ENCODE measurements at places on chromosomes 16 and 17.

DNA sequence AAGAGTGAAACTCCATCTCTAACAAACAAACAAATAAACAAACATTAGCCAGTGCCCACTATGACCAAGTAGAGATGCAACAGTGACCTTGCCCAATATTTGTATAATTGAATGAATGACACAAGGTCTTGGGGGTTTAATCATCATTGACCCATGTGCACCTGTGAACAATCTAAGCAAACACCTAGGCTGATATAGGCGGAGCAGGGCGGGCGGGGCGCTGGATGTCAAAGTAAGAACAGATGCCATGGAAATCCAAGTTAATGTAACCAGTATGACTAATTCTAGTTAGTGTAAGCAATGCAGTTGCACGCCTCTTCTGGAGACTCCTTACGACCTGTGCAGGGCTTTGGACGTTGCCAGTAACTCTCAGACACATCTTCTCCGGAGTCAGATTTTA lies 17.6 kb downstream of the RCVRN start:
- DNase-seq, result no peak

GRCh38 chr16:4489030-4489429 lies 12.8 kb downstream of the HMOX2 start:
- DNase-seq, result no peak

DNA sequence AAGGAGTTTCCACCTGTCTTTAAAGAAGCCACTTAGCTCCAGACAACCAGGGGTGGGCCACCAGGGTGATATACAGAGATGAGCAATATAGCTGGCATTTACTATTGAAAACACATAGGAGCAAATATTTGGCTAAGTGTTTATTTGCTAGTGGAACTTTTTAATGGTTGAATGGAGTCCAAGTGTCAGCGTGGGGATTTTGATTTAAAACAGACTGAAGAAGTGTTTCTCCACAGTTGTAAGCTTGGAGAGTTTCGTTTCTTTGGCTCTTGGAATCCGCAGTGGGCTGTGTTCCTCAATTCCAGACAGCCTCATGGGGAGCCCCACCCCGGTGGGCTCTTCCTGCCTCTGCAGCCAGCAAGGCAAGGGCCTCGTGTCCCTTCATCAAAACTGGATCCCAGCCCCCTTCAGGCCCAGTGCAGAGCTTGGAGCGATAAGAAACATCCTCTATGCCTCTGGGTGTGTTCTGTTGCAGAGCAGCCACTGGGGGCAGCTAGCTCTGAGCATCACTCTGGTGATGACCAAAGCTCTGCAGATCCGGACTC lies 36.1 kb downstream of the NOG start:
- no peak for DNase-seq

DNA sequence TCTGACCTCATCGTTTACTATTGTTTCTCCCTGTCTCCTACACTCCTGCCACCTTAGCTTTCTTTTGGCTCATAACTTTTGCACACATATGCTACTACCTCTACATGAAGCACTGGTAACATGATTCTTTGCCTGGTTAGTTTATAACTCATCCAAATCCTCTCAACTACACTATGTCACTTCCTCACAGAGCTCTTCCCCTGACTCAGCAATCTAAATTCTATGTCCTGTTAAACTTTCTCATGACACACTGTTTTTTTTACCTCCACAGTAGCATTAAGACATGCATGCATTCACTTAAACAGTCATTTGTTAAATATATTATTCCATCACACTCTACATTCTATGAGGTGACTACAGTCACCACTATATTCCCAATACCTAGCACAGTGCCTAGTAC lies 19.7 kb downstream of the APPBP2 start:
- peak; percentile 42 for DNase-seq

- no peak for DNase-seq
These were observed 18.1 kb downstream of the ENDOV start for GRCh38 chr17:80432961-80433550.

DNA sequence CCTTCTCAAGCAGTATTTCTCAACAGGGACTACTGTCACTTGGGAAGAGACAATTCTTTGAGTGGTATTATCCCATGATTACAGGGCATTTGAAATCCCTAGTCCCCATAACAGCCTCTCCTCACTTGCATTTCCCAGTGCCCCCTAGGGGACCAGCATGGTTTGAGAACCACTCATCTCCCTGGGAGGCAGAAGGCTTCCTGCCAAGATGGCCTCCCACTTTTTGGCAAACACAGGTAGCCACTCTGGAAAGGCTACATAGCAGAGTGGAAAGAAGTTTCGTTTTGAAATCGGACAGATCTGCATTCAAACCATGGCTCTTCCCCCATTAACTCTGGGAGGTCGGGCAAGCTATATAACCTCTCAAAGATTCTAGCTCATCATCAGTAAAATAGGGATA lies 256.8 kb downstream of the XYLT1 start:
- DNase-seq, result no peak

GRCh38 chr16:71792176-71792575 lies 16.5 kb downstream of the AP1G1 start:
- no peak for DNase-seq

GRCh38 chr17:49570540-49571242 lies 5.0 kb upstream of the NXPH3 start:
- DNase-seq, result no peak

GRCh38 chr16:87733190-87733589 lies 32.6 kb downstream of the KLHDC4 start:
- DNase-seq, result no peak

- DNase-seq, result peak; percentile 83
These were observed 31.9 kb downstream of the PMP22 start for GRCh38 chr17:15233022-15233805.

- peak; percentile 24 for DNase-seq
These were observed 2.1 kb downstream of the CFAP20 start for GRCh38 chr16:58127033-58127556.

DNA sequence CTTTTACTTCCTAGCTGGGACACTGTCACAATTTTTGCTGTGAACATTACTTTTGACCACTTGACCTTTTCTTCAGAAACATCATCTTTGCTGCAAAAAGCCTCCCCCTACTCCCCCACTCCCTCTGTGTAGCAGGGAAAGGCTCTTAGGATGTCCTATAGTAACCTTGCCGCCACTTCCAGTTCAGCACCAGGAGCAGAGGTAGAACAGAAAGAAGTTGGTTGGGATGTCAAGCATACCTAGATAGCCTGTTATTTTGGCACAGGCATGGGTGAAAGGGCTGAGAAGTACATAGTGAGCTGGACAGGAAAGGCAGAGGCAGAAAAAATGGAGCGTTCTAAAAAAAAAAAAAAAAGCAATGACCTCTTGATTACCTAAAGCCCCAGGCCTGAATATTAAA lies 31.3 kb downstream of the SMIM36 start:
- DNase-seq, result no peak

GRCh38 chr16:85733839-85734170 lies 17.1 kb downstream of the C16orf74 start:
- peak; percentile 63 for DNase-seq

DNA sequence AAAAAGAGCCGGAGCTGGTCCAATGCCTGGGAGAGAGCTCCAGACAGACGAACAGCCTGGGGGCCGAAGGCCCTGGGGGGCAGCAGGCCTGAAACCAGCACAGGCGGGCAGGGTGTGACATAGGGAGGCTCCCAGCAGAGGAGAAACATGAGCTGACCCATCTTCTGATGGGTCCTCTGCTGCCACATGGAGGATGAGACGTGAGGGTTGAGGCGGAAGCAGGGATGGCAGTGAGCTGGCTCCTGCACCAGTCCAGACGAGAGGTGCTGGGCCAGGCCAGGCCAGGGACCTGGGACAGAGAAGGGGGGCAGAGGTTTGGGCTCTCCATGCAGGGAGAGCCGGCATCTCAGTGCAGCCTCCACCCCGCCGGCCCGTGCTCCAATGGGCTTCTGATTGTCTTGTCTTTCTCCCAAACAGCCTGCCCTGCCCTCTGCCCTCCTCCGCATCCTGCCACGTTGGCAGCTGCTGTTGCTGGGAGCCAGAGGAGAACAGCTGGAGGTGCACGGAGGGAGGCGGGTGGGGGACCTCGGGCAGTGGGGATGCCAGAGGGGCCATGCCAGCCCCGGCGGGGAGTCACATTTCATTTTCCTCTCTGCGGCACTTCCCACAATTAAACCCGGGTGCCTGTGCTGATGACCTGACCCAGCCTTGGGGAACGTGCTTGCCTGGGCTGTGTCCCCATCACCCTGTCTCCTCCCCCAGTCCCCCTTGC lies 139.1 kb upstream of the GSE1 start:
- DNase-seq, result no peak

DNA sequence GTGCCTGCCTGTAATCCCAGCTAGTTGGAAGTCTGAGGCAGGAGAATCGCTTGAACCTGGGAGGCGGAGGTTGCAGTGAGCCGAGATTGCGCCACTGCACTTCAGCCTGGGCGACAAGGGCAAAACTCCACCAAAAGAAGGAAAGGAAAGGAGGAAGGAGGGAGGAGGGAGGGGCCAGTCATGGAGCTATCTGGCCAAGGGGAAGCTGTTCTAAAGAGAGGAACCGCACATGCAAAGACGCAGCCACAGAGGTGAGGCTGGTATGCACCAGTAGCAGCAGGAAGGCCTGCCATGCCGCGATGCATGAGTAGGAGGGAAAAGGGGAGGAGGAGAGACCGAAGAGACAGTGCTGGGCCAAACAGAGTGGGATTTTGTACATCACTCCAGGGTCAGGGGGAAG lies 35.9 kb downstream of the HSBP1 start:
- peak; percentile 32 for DNase-seq

DNA sequence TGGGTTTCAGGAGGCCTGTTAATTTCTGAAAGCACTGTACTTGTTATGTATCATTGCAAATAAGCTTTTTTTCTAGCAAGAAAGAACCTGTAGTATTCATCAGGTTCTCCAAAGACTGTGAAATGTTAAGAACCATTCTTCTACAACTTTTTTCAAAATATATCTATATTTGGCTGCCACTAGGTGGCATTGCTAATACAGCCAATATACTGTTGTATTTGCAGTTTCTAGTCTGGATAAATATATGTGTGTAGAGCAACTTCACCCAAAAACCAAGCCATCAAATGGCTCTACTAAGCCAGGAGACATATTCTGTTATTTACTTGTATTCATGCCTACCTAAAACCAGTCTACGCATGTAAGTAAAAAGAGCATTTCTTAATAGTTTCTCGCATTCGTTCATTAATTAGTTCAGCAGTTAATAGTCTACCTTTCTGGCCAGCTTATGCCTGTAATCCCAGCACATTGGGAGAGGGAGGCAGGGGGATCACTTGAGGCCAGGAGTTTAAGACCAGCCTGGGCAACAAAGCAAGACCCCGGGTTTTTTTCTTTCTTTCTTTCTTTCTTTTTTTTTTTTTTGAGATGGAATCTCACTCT lies 39.5 kb downstream of the VMP1 start:
- peak; percentile 70 for DNase-seq

DNA sequence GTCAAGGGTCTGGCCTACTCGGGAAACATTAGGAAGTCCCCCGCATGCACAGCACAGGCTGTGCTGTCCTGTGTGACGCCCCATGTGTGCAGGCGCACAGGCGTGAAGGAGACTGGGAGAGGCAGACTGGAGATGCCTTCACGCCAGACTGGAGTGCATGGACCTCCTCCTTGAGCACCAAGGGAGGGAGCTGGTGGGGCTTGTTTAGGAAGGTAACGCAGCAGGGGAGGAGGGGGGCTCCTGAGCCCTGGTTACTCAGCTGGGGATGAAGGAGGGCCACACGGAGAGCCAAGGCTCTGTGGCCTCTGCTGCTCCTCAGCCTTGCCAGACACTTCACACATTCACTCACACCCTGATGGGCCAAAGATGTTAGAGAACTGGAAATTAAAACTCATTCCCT lies 7.7 kb downstream of the HSDL1 start:
- no peak for DNase-seq

- DNase-seq, result no peak
These were observed 15.4 kb downstream of the SRP68 start for GRCh38 chr17:76056882-76057281.

DNA sequence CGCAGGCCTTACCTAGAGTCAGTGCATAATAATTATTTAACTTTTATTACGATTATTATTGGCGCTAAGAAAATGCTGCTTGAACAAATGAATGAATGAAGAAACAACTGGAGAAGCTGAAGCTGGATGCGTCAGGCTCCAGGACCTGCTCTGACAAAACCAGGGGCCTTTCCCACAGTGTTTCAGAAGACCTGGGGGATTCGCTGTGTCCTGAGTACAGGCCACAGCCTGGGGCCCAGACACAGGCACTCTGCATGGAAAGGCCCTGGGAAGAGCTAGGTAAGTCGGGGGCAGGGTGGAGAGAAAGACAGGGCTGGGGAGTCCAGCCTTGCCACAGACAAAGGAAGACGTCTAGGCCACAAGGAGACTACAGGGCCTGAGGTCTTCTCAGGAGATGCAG lies 226.1 kb downstream of the ZNF423 start:
- DNase-seq, result no peak

DNA sequence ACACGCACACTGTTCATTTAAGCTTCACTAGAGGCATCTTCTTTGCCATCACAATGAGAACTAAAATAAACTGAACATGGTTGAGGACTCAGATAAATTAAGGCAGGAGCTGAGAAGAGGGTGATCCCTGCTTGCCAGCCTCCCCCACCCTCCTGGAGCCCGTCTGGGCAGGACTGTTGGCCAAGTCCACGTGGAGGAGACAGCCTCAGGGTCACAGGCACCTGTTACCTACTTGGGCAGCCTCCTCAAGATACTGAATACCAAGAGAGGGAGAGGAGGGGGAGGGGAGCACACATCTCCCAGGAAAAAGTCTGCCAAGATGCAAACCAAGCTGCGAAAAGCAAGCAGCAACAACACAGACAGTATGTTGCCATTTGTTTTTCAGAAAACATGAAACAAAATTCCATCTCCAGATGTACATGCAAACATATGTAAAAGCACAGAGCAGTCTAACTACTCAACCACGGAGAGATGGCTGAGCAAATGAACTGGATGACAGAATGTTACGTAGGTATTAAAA lies 67.4 kb downstream of the SLC39A11 start:
- no peak for DNase-seq

GRCh38 chr17:7237761-7238419 lies 1.4 kb downstream of the PHF23 start:
- peak; percentile 68 for DNase-seq

- DNase-seq, result no peak
These were observed 323.8 kb upstream of the TNRC6C start for GRCh38 chr17:77634710-77635109.

DNA sequence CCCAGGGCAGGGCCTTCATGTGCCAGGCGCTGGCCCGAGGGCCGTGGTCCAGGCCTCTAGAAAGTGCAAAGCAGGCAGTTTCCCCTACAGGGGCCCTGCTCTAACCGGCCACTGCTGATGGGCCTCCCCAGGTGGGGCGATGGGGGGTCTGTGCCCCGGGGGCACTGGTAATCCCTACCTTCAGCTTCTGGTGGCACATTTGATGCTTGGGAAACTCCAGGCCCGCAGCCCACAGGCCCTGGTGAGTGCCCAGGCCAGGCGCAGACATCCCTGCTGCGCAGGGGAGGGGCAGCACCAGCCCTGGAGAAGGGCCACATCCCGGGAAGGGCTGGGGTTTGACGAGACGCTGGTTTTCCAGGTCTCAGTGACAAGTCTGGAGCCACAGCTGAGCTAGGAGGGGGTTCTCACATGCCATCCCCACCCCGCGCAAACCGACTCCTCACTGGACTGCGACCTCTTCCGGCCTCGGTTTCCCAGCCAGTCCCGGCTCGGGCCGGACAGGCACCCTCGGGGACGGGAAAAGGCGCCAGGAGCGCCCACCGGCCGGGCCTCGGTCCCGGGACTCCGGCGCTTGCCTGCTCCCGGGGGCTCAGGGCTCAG lies 1.6 kb downstream of the DOC2B start:
- DNase-seq, result no peak

GRCh38 chr17:71234349-71234748 lies 886.5 kb upstream of the SOX9 start:
- no peak for DNase-seq
